SK-N-MC (cell line): ENCODE measurements at places on chromosomes 16 and 17.

DNA sequence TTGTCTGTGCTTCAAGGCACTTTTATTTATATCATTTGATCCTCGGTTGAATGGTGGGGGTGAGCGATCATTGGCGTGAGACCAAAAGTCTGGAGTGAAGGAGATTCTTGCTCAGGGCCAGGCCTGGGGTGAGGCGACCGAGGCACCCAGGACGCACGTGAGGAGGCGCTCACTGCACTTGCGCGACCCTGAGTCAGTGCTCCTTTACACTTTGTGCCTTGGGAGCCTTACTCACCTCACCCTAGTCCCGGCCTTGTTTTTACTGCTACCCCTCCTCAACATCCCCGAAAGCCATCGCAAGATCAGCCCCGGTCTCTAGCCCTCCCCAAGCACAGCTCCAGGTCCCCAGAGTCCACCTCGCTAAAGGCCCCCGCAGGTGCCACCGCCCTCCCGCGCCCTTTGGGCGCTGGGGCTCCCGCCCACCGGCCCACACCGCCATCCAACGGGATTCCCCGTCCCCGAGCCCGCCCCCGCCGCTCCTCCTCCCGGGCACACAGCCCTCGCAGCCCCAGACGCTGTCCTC is 496 bp downstream of the EZH1 start:
- no peak for DNase-seq

- DNase-seq = no peak
Observed at GRCh38 chr16:3074860-3075522, 9.6 kb downstream of the IL32 start.

DNA sequence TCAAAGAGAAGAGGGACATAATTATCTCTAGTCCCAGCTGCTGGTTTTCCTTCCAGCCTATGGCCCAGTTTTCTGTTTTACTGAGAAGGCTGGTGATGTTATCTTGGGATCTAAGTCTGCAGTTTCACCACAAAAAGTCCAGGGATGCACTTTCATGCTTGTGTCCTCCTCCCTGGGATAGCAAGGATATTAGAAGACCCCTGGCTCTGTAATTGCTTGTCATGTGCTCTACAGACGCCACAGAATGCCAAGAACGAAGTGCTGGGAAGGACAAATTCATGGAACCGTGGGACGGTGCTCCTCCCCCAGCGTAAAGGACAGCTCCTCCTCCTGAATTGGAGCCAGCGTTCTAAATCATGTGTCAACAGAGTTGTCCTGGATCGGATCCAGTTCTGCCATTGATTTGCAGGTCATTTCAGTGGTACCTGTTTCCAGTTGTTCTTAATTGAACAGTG is 8.6 kb downstream of the MAPT start:
- DNase-seq = no peak

- DNase-seq = no peak
Observed at GRCh38 chr16:48274476-48274875, 27.1 kb upstream of the ABCC11 start.

- DNase-seq = no peak
Observed at GRCh38 chr17:47816111-47816735, 5.4 kb downstream of the OSBPL7 start.

DNA sequence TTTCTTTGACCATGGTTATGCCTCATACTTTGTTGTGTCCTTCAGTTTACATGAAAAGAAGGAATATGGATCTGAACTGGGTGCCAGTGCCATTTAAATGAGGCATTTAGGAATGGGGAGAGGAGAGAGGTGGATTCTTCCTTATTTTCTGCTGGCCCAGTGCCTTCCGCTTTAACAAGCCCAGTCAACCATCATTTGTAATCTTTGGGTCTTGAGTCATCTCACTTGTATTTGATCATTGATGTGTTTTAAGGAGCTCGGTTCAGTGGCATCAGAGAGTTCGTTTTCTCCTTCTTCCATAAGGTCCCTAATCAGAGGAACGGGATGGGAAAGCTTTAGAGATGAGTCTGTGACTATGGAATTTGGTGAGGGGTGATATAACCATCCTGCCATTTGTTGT is 334.9 kb downstream of the WWOX start:
- no peak for DNase-seq

- DNase-seq = no peak
Observed at GRCh38 chr17:66436631-66437030, 134.2 kb downstream of the PRKCA start.

DNA sequence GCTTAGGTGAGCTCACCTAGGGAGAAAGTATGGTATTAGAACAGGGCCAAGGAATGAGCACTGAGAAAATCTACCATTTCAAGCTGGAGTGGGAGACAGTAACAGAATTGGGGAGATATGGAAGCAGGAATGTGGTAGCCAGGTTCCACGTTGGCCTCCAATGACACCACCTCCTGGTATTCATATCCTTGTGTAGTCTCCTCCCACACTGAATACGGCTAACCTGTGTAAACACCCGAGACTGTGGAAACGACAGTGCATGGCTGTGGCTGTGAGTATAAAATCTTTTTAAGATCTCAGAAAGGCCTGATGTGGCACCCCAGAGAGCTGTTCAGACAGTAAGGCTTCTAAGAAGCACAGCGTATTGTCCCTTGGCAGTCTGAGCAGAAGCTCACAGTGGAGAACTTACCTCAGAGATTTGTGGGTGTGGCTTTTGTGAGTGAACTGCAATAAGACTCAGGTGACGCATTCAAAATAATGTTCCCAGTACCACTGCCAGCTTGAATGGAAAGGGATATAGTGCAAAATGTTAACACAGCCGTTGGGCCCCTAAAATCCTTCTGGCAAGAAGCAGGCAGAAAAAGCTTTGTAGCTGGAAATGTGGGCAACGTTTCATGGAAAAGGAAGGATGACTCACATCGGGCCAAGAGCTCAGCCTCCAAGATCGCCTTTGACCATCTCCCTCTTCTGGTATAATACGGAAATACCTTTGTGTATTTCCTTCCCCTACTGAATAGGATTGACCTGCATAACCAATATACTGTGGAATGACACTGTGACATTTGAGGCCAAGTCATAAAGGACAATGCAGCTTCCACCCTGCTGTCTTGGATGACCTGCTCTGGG is 14.4 kb downstream of the SDR42E1 start:
- no peak for DNase-seq

DNA sequence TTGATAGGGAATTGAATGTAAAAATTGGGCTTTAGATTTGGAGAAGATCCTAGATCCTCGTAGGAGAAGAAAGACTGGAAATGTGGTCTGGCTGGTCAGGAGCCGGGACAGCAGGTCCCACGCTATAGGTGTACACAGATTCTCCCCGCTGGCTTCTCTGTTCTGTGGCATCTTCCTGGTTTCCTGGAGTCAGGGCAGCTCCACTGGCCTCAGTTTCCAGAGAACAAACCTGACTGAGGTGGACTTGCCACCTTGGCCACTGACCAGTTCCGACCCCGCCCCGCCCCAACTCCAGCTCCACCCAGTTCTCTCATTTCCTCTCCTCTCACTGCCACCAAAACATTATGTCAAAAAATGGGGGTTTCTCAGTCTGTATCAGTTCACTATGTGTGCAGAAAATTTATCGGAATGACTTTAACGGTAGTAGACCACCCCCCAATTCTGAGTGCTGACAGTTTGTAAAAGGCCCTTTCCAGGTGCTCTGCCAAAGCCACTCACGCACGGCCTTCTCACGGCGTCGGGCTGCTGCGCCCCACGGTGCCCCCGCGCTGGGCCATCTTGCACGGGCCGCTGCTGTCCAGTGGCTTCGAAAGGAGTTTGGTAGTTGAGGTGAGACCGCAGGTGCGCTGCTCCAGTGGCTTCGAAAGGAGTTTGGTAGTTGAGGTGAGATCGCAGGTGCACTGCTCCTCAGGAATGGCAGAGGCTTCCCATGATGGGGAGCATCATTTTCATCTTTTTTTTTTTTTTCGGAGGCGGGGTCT is 161.4 kb upstream of the CHMP6 start:
- DNase-seq = no peak

- no peak for DNase-seq
Observed at GRCh38 chr17:83193336-83194185, 114.2 kb downstream of the METRNL start.

GRCh38 chr16:16909126-16909525 is 530.2 kb downstream of the NPIPA7 start:
- no peak for DNase-seq

- no peak for DNase-seq
Observed at GRCh38 chr17:39928858-39929645, 1.5 kb downstream of the LRRC3C start.

DNA sequence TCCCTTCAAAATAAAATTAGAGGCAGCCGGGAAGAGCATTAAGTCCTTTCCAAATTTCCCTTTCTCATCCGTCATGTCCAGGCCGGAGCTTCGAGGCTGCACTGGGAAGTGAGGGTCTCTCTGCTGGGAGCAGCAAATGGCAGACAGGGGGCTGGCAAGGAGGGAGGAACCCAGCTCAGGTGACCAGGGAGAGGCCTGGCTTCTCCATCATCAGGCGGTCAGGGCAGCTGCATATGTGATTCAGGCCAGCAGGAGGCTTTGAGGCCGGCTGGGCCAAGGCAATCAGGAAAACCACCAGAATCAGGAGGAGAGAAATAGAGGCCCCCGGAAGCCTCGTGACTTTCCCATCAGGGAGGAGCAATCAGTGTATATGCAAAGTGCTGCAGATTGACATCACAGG is 85.0 kb upstream of the RPL38 start:
- no peak for DNase-seq

- DNase-seq = no peak
Observed at GRCh38 chr17:1629504-1630310, 1.1 kb upstream of the SLC43A2 start.

DNA sequence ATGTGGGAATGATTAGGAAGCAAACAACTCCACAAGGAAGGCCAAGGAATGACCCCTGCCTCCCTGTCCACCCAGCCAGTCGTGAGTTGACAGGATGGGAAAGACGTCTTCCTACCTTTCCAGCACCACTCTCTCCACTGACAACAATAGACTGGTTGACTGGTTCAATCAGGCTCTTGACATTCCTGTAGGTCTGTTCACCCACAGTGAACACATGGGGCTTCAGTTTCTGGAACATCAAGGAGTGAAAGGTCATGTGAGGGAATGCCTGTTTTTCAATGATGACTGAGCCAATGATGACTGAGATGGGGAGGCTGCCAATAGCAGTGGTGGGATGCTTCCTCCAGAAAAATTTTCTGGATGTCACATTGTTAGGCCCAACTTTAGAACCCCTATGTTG is 9.6 kb downstream of the MYO19 start:
- no peak for DNase-seq

GRCh38 chr17:1871756-1872155 is 42.0 kb downstream of the RPA1 start:
- DNase-seq = no peak

DNA sequence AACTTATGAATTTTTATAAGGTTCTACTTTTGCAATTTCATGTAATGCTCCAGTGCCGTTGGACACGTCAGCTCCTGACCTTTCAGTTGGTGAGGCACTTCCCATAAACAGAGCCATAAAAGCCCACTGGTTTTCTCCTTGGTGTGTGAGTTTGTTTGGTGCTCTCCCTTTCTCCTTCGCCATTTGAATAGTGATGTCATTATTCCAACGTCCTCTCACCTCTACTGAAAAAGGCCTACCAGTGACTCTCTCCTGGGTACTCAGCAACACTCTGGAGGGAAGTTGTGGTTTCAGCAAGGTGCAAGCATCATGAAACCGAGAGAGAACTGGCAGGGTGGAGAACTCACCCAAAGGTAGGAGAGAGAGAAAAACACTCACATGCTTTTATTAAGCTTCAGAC is 29.6 kb upstream of the HNF1B start:
- no peak for DNase-seq

- no peak for DNase-seq
Observed at GRCh38 chr17:28041844-28042656, 427 bp upstream of the NLK start.

DNA sequence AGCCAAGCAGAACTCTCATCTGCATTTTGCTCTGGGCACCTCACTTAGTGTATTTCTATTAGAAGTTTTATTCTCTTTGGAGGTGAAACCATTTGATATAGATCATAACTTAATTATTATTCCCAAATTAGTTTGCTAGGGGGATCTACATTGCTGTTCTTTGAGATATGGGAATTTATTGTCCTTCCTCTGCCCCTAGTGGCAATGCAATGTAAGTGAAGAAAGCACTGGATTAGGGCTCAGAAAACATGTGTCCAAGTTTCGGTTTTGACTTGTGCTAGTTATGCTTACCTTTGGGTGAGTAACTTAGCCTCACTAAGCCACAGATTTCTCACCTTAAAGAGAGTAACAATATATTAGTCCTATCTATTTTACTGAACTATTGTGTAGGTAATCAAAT is 2.9 kb downstream of the KRT39 start:
- no peak for DNase-seq

DNA sequence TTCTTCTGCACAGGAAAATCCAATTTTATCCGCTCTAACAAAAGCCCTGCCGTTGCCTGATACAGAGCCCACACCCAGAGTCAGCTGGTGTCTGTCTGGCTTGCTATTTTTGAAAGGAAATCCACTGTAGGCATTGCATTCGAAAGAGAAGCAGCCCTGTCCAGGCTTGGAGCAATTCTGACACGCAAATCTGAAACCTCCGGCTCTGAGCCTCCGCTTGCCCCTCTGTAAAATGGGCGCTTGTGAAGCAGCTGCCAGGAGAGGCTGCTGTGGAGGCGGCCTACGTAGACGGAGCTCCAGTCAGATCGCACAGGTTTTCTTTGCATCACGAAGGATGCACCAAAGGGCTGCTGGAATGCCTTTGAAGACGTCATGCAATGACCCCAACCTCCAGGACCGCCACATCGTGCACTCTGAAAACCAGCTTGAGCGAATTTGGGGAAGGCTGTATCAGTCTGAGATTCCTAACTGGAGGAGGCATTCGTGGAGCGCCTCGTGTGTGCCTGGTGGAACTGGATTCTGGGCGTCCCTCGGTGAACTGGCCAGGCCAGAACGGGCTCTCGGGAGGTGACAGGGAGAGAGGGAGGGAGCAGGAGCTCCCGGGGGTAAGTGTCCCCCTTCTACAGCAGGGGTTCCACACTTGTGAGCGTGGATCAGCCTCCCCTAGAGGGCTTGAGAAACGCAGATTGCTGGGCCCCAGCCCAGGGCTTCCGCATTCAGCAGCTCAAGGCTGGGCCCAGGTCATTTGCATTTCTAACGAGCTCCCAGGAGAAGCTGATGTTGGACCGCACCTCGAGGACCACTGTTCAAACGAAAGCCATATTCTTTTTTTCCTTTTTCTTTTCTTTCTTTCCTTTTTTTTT is 215.5 kb downstream of the MRTFB start:
- no peak for DNase-seq

DNA sequence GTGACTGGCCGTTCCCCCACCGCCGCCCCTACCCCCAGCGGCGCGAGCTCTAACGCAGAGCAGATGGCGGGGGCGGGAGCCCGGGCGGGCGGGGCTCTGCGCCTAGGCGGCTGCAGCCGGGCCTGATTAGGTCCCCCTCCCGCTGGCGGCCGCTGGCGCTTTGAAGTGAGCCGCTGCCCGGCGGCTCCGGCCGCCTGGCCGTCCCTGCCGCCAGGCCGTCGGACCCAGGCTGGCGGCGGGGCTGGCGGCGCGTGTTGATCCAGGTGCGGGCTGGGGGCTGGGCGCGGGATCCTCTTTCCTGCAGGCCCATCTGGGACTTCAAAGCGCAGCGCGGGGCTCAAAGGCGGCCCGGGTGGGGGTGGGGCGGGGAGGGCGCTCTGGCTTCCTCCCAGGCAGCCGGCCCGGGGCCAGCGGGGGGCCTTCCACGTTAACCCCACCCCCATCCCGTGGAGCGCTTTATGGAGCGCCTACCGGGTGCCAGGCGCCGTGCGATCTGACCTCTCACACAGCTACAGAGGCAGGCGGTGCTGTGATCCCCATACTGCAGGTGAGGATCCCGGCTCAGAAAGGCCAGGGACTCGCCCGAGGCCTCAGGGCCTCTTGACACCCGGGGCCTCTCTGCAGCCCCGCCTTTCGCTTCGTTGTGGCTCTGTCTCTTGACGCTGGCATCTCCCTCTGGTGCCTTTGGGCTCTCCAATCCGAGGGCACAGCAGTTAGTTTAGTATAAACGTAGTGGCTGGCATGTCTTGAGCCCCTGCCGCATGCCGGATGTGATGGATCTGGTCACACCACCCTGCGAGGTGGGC is 80.0 kb upstream of the NKD1 start:
- no peak for DNase-seq
